ENCODE measurements at places on chromosomes 4 and X.
A peak's percentile ranks its signal among the peaks of the same experiment; 100 is the strongest.

- no peak for DNase-seq
These were observed 86.5 kb downstream of the GLRA3 start for GRCh38 chr4:174742561-174742960.

DNA sequence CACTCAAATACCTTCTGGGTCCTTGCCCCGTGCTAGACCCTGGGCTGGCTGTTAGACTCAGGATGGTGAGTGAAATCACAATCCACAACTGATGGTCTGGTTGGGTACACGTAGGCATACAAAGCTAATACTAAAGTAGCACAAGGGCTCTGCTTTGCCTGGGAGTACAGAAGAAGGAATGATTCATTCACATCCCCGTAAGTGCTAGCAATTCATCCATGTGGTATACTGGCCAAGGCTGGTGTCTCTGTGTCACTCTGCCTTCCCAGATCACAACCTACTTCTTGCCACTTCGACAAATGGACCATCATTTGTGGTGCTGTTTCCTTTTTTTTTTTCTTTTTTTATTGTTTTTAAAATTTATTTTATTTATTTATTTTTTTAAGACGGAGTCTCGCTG lies 19.7 kb upstream of the RBM47 start:
- no peak for DNase-seq

- DNase-seq = no peak
These were observed 52.5 kb upstream of the PROM1 start for GRCh38 chr4:16136311-16136710.

DNA sequence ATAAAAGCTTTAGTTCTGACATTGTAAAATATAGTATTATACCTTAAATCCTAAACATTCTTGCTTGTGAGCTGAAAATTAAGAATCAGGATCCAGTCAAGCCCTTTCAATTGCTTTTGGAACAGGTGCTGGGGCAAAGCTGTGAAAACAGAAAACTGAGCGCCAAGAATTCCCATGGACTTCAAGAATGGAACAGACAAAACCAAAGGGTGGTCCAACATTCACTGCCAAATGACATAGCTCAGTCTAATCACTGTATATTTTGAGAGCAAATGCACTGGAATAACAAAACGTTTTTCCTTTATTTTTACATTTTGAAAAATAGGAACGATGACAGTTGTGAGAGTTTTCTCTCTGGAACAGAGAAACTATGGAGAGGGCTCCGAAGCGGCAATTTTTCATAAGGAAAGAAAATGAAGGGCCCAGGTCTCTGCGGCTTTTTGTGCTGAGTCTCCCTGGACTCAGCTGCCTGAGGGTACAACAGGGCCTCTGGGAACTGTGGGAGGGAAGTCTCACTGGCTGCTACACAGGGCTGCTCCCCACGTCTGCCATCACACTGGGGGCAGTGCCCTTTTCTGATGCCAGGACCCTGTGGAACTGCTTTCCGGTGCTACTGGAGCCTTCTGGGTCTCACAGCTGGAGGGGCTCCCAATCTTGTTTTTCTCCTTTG lies 56.0 kb upstream of the BMPR1B start:
- no peak for DNase-seq

GRCh38 chrX:15769300-15769954 lies 20.9 kb upstream of the ZRSR2 start:
- no peak for DNase-seq

DNA sequence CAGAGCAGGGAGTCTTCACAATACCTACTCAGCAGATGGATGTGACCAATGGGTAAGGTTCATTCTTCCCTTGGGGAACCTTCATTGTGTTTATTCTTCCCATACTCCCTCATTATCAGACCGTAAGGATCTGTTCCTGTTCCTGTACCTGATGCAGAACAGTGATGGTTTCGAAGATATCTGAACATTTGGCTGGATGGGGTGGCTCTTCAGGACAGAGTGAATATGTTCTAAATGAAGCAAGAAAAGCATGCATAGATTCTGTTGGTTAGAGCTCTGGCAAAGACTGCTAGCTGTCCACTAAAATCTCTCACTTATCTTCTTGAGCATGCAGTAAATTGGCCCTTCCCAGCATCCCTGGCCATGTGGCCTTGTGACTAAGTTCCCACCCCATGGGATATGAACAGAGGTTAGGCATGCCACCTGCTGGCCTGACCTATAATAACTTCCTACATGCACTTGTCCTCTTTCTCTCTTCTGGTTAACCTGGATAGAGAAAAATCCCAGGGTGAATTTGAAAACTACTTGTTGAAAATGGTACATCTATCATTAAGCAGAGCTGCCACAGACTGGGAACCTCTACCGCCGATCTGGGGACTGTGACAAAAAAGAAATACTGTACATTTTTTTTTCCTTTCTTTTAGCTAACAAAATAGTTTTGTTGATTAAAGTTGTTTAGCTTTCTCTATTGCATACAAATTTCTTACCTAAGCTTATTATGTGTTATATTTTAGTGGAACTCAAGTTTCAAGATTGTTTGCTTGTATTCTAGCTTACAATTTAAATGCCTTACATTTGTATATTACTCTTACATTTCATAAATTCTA lies 60.0 kb upstream of the BANK1 start:
- DNase-seq = peak; percentile 34

DNA sequence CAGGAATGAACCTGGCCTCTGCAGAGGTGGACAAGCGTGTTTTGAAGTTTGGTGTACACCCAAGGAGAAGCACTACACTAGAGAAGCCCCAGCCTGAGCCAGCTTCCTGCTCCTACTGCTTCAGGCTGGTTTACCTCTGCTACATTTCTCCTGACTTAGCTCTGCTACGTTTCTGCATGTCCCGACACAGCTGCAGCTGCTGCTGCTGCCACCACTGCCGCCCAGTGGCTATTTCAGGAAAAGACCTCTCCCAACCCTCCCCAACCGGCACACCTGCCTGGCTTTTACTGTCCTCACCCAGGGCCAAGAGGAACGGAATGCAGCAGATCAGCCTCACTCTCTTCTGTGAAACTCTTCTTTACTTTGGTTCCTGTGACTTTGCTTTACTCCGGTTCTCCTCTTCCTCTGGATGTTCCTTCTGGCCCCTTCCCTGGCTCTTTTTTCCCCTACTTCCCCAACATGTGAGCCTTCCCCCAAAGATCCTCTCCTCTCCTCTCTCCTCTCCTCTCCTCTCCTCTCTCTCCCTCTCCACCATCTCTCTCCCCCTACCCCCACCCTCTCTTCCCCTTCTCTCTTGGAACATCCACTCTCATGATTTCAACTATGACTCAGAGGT lies 3.1 kb upstream of the P2RY4 start:
- no peak for DNase-seq

- no peak for DNase-seq
These were observed 8.9 kb downstream of the HTN1 start for GRCh38 chr4:70059149-70059548.

DNA sequence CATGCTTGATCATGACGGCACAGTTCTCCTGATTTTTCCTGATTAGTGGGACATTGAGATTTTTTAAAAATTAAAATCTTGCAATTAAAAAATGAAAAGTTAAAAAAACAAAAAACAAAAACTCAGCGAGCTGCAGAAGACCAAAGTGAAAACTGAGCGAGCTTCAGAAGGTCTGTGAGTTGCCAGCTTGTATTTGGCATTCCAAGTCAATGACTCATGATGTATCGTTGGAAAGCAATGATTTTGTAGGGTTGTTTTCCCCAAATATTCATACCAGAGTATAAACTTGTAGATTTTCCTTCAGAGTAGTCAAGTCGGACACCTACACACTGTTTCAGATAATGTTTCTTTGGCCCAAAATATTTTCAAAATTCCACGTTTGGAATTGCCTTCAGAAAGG lies 76.9 kb downstream of the LRRC66 start:
- no peak for DNase-seq

- DNase-seq = no peak
These were observed 12.4 kb downstream of the TENM3 start for GRCh38 chr4:182255441-182256190.

- no peak for DNase-seq
These were observed 11.4 kb downstream of the ARSD start for GRCh38 chrX:2917767-2918166.

- no peak for DNase-seq
These were observed 6.3 kb downstream of the HPGDS start for GRCh38 chr4:94336303-94336702.

GRCh38 chr4:187617113-187617512 lies 378.5 kb upstream of the ZFP42 start:
- no peak for DNase-seq

DNA sequence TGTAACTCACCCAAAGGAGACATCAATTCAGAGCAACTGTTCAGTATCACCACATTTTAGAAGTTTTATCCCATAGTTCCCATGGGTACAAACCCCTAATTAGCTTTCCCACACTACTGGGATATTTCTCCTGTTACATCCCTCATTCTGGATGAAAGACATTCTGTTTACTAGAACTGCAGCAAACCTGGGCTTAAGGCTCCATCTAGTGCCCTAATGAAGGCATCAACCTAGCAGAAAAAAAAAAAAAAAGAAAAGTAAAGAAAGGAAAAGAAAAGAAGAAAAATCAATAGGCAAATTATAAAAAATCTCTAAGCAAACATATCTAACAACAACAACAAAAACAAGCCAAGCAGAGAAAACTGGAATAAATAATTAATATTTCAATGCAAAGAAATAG lies 133.7 kb upstream of the CPXCR1 start:
- DNase-seq = no peak

DNA sequence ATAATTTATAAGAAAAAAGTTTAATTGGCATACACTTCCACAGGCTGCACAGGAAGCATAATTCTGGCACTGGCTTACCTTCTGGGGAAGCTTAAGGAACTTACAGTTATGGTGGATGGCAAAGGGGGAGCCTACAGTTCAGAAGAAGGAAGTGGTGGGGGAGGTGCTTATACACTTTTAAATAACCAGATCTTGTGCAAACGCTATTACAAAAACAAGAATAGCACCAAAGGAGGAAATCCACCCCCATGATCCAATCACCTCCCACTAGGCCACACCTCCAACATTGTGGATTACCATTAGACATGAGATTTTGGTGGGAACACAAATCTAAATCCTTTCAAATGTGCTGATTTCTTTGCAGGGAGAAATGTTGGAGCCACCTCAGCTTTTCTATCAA lies 287.7 kb downstream of the CPXCR1 start:
- DNase-seq = no peak

- DNase-seq = no peak
These were observed 60.2 kb upstream of the PNPLA4 start for GRCh38 chrX:7987160-7988012.

GRCh38 chr4:181674315-181674875 lies 568.8 kb upstream of the TENM3 start:
- DNase-seq = no peak

- DNase-seq = no peak
These were observed 156.3 kb upstream of the RAI2 start for GRCh38 chrX:18017411-18017810.

DNA sequence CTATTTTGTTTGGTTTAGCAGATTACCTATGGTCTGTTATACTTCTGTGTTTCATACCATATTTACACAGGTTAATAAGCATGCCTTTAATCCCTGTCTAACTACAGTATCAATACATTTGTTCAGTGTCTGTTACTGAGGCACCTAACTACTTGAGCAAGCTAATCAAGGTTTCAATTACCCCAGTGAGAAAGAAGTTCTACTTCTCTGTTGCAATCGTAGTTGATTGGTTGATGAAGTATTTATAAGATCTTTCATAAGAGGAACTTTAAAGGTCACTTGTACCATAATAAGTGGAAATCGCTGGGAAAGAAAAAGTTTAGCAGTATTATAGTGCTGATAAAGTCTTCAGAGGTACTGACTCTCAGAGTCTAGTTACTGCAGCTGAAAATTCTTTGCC lies 490.6 kb downstream of the RPA4 start:
- no peak for DNase-seq

- no peak for DNase-seq
These were observed 38.7 kb downstream of the PCGF3 start for GRCh38 chr4:744212-744841.

DNA sequence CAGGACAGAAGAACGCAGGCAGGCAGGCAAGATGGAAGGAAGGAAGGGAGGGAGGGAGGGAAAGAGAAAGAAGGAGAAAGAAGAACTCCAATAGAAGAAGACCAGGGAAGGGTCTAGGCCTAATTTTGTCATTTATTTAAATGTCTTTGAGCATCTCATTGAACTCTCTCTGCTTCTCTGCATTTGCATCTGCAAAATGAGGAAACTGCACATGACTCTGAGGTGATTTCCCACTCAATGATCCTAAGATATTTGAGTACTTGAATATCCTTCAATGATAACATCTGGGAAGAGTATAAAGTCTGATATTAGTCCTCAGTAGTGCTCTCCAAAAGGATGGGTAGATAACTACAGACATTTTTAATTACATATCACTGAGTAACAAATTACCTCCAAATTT lies 33.1 kb upstream of the RBPJ start:
- DNase-seq = no peak

All from immature natural killer cell (primary cell).